ENCODE measurements at places on chromosomes 2 and 18.

DNA sequence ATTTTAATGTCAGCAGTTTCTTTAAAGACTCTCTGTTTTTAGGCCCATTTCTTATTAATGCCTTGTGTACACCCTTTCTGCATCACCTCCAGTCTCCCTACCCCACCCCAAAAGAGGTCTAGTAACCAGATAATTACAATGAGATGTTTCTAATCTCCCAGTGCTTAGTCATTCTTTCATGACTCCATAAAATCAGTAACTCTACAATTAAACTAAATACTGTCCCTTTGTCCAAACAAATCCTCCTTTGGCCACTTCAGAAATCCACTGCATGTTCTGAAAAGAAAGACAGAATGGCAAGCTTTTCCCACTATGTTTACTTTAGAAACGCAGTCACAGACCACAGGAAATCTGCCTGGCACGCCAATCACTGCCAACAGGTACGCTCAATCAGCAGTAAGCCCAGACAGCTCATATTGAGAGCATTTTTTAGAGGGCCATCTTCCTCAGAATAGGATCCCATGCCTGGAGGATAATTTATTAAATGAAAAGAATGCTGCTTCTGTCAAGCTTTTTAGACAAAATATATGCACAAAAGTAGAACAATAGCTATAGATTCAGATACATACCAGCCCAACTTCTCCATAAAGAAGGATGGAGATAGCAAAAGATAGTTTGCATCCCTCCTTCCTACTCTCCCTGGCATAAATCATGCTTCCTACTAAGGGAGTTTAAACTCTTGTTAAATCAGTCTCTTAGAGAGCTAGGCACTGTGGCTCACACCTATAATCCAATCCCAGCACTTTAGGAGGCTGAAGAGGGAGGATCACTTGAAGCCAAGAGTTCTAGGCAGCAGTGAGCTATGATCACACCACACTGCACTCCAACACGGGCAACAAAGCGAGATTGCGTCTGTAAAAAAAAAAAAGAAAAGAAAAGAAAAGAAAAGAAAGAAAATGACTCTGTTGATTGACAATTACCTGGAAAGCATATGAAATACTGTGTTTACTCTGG, 14.6 kb downstream of the CLASP1 start:
- peak; percentile 59 for DNase-seq

- peak; percentile 43 for DNase-seq
Observed at GRCh38 chr18:59954755-59955156, 55.0 kb downstream of the PMAIP1 start.

GRCh38 chr2:160209516-160209856, 9.4 kb upstream of the ITGB6 start:
- peak; percentile 94 for DNase-seq

DNA sequence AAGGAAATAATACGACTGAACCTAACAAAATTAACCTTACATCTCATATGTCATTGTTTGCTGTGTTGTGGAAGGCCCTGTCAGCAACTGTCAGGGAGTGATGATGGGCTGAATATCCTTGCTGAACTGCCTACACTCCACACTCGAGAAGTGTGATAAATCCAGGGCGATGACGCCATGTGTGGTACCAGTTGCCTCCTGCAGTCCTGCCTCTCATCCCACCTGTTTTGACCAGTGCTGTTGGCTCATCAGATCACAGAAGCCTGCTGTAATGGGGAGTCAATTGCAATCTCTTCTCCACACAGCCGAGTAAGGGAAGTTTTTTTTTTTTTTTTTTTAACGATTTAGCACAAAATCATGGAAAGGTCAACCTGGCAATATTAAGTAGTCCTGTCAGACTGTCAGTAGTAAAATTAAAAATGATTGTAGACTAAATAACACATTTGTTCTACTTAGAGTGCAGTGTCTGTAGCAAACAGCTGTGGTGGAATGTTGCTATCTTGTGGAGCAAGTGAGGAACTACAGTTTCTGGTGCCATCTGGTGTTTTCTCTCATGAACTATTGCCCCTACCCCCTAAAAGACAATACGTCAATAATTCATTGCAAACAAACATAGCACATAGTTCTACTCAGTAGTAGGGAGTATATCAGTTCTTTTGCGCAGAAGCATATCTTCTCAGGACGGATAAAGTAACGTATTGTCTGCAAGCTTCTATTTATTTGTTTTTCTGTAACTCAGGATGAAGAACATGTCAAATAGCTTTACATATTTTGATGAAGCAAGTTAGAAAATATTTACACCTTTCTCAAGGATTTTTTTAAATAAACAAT, 347.6 kb downstream of the CTNNA2 start:
- peak; percentile 39 for DNase-seq

DNA sequence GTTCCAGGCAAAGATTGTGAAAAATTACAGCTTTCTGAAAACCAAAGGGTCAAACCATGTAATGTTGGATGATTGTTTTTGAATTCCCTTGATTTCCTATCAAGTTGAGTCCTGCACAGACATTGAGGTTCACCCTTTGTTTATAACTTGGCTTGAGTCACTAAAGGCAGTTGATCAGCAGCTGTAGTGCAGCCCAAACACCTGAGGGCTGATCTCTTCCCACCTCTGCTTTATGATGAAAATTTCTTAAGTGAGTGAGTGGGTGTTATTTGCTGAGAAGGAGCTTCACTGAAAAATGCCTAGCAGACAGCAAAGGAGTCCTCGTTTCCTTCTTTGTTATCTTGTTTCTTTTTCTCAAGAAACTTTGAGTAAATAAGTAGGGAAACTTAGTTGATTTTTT, 31.9 kb upstream of the BMPR2 start:
- no peak for DNase-seq

DNA sequence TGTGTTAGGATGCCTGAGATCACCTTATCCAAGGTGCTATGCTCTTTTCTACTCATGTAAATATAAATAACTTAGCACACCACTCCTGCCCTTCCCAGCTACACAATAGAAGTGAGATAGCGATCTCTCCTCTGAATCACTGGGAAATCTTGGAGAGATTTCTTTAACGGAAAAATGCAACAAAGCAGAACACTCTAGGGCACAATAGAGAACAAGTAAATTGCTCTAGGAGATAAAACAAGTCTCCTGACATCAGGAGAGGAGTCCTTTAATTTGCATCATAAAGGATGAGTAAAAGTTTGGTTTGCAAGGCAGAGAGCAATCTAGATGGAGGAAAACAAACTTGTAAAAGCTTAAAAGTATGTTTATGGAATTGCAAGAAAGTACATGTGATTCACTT, 224.1 kb downstream of the PAX3 start:
- DNase-seq: no peak

DNA sequence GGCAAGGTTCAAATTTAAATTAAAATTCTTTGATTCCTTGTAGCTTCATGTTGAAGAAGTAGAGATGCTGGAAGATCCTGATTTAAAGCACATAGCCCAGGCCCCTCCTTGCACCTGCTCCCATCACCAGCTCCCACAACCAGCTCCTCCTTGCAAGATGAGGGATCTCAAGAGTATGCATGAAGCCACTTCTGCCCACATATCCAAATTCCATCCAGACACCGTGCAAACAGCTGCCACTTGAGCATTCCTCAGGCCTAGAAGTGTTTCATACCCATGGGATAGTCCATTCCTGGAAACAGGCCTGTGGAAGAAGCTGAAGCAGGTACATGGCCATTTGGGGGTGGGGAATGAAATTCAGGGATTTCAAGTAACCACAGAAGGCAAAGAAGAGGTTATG, 32.4 kb upstream of the ITPRID2 start:
- no peak for DNase-seq

DNA sequence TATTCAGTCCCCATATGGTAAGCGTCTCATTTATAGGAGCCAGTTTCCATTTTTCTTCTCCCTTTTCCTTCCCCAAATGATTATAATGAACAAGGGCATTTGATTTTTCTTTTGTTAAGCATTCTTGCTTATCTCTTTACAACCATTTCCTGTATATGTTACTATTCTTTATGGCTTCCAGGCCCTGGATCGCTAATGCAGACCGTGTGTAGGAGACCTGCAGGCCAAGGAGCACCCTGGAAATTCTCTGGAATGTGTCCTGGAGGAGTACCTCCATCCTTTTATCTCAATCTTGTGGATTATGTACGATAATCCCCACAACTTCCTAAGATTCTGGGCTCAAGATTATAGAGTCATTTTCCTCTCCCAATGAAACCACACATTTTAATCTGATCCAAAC, 439.6 kb upstream of the MMADHC start:
- DNase-seq: no peak
